Posterior vena cava (tissue), 2 donors: ENCODE measurements at places on chromosomes 12 and 14. TPM values are rescaled to one million over a fixed set of nuclear protein-coding genes. Genes with fewer than 3 reads are reported as not detected.

Gene VPS37B
- 18.3 TPM for total RNA-seq

Gene NGB
- total RNA-seq: not detected

Gene TXNRD1
- 107 TPM for total RNA-seq

Gene TEX22
- total RNA-seq: 0.23 TPM

Gene CLEC14A
- 31.6 TPM for total RNA-seq

Gene OLR1
- total RNA-seq: not detected

Gene GDF11
- total RNA-seq: 8.4 TPM

Gene C12orf60
- 0.62 TPM for total RNA-seq

Gene RDH12
- total RNA-seq: not detected

- no peak for DNase-seq
These were observed 158.1 kb downstream of the AEBP2 start for GRCh38 chr12:19597167-19598026.

DNA sequence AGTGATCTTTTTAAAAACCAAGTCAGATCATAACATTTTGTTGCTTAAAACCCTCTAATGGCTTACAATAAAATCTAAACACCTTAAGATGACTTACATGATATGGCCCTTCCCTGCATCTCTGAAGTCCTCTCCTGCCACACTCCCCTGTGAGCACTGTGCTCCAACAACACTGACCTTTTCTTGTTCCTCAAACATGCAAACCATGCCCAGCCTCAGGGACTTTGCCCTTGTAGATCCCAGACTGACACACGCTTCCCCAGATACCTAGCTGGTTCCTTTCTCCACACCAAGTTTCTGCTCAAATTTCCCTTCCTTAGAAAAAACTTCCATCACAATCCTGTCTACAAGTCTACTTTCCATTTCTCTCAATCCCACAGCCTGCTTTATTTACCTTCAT lies 128.6 kb downstream of the IPO8 start:
- no peak for DNase-seq

DNA sequence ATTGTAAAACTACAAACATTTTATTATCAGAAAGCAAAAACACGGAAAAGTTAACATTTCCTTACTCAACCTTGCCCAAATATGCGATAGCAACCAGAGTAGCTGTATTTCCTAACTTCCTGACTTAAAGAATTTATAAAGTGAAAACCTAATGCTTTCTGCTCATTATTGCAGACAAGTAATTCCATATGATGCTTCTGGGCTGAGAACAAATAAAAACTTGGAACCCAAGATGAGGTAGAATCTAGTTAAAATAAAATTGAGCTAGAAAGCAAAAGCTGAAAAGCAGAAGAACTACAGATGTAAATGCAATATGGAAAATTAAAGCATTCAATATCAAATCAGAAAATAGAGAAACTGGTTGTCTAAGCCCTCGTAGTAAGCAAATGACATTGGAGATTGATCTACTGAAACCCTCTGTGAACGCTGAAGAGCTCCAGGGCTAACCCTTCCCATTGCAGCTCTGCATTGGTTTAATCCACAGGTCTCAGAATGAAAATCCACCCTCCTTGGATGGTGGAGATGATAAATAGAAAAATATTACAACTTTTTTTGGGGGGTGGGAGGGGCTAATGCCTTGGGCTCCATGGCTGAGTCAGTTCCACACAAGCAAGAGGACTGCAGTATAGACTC lies 40.7 kb downstream of the CORO1C start:
- no peak for DNase-seq

DNA sequence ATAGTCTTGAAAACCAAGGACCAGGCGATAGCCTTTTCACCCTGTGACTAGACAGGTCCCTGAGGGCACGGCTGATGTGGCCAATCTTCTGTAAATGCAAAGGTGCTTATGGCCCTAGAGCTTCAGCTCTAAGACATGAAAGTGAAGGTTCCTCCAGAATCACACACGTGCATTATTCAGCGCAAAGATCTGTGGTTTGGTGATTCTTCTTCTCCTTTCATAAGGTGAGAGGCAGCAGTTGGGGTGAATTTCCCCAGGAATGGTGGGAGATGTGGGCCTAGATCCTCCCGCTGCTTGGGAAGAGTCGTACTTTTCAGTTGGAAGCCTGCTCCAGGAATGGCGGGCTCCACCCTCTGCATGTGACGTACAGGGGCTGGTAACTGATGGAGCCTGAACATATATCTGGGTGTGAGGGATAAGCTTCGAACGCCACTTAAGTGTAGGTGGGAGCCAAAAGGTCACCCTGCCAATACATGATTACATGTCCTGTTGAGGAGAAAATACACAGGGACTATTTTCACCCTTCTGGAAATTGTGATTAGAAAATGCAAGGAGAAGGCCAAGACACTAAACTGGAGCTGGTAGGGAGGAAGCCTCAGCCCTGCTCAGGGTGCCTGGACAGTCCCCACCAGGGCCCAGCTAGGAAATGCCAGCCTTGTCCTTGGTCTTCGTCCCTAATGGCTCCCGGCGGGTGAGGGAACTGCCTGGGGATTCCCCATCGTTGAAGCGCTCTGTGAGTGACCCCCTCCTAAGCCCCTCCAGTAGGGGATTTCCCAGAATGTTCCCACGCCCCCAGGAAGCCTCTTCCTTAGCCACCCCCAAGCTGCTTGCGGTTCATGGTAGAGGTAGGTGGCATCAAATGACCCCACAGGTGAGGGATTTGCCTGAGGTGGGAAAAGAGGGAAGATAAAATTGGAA lies 17.6 kb downstream of the BATF start:
- no peak for DNase-seq

GRCh38 chr12:2691006-2691344 lies 103.8 kb upstream of the FKBP4 start:
- DNase-seq: no peak

DNA sequence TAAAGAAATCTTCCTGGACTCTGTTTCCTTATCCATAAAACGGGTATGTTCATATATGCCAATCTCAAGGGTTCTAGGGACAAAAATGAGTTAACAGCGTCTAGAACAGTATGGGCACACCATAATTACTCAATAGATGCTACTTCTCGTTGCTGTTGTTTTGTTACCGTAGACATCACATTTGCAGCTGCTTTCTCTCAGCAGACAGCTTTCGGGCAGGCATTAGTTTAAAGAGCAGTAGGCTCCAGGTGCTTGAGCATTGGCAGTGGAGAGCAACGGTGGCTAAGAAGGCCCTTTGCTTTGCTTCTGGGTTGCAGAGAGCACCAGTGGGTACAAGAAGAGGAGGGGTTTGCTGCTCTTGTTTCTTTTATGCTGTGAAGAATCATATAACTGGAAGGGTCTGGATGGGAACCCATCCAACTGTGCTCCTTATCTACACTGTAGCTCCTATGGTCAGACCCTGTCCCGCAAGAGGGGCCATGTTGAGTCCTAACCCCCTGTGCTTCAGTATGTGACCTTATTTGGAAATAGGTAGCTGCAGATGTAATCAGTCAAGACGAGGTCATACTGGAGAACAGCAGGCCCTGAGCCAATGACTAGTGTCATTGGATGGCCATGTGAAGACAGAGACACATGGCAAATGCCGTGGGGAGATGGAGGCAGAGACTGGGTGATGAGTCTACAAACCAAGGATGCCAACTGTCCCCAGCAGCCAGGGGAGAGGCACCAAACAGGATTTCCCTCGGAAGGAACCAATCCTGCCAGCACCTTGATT lies 120.0 kb downstream of the RBM19 start:
- no peak for DNase-seq

DNA sequence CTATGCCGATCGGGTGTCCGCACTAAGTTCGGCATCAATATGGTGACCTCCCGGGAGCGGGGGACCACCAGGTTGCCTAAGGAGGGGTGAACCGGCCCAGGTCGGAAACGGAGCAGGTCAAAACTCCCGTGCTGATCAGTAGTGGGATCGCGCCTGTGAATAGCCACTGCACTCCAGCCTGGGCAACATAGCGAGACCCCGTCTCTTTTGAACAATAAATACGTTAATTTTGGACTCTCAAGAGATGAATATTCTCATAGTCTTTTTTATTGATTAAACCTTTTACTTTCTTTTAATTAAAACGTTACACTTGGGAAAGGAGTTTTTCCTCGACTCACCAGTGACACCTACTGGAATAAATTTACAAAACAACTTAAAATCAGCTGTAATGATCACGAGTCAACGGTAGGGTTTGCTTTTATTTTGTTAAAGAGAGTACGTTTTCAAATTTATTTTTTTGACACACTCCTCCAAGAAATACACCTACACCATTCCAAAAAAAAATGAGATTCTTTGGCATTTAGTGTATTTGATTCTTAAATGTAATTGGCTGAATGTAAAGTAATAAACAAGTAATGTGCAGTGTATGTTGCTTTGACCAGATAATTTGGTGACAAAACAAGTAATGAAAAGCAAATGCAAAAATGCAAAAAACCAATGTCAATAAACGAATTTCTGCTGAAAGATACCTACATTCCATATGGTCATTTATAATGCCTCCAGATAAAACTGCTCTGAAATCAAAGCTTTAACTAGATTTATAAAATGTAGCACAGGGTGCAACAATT lies 687 bp upstream of the RPS29 start:
- no peak for DNase-seq

DNA sequence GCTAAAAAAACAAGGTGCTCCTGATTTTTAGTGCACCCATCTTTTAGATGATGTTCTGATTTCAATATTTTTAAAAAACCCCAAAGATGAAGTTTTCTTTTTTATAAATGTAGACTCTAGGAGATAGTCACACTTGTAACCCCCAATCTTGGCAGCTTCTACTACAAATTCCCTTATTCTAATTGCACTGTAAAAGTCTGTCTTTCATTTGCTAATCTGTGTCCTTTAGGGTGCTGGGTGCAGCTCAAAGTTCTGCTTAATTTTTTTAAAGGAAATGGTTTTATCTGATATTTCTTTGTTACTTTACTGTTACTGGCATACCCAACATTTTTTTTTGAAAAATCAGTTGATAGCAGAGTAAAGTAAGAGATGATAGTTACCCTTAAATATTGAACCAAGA lies 172.0 kb downstream of the TRHDE start:
- DNase-seq: no peak

GRCh38 chr12:69328426-69328825 lies 19.8 kb upstream of the LYZ start:
- DNase-seq: no peak

- peak; percentile 81 for DNase-seq
These were observed 1.1 kb downstream of the CLMN start for GRCh38 chr14:95318399-95319311.

DNA sequence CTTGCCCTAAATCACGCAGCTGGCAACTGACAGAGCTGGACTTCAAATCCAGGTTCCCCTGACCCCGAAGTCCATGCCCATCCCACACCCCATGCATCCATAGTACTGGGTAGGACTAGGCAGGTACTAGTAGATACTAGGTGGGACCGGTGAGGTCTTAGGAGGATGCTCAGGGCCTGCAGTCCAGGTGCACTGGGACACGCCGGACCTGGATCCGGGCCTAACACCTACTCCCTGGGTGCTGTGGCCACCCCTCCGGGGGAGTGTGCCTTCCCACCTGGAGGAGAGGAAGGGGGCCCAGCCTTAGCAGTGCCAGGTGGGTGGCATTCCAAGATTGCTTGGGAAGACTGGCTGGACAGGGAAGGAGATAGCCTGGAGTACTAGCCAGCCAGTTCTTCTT lies 64.8 kb downstream of the CACNA1C start:
- peak; percentile 61 for DNase-seq

- peak; percentile 82 for DNase-seq
These were observed 175.8 kb downstream of the TTC8 start for GRCh38 chr14:89000007-89000942.

- no peak for DNase-seq
These were observed 157.1 kb downstream of the NTF3 start for GRCh38 chr12:5589054-5589453.

- DNase-seq: no peak
These were observed 59.9 kb downstream of the MGST1 start for GRCh38 chr12:16407346-16407745.

DNA sequence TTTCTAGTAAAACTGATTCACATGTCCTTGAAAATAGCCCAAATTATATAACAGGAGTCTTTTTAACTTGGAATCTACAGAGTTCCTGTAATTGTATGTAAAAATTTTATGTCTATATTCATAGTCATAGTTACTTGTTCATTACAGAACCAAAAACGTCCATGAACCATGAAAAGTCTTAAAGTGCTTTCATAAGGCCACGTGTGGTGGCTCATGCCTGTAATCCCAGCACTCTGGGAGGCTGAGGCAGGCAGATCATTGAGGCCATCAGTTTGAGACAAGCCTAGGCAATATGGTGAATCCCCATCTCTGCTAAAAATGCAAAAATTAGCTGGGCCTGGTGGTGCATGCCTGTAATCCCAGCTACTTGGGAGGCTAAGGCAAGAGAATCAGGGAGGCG lies 48.4 kb downstream of the GALNT4 start:
- DNase-seq: no peak

DNA sequence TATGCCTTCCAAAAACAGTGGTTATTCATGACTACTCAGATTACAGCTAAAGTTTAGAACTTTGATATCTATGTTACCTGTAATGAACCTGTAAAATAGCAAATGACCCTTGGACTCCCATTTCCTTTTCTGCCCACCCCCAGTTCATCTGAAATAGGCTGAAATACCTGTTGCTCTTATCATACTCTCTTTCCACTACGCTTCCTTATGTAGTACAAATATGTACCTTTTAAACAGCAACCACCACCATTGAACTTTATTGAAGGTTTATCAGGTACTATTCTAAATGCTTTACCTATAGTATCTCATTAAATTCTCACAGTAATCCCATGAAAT lies 239.7 kb downstream of the SSPN start:
- DNase-seq: no peak

DNA sequence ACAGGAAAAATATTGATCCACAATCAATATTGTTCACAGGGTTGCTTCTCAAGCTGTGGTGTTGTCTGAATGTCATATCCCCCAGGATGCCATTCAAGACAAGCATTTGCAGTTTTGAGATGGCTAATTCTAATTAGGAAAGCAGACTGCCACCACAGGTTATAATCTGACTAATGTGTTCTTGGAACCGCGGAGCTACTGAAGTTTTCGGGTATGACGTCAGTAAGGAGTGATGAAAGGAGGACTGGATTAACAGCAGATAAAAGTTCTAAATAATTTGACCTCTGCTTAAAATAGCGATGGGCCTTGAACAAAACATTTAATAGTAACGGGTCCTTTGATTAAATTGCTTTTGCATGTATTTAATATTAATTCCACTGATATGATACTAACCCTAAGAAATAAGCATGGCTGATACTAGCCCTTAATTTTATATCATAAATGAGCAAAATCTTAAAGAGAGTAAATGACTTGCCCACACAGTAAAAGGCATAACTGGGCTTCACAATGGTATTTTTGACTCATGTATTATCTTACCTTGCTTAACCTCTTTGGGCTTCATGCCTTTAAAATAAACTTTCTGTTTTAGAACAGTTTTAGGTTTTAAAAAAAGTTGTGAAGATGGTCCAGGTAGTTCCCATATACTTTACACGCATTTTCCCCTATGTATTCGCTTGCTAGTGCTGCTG lies 50.3 kb downstream of the TSHR start:
- DNase-seq: no peak
